ENCODE measurements at places on chromosomes 3 and 15.

DNA sequence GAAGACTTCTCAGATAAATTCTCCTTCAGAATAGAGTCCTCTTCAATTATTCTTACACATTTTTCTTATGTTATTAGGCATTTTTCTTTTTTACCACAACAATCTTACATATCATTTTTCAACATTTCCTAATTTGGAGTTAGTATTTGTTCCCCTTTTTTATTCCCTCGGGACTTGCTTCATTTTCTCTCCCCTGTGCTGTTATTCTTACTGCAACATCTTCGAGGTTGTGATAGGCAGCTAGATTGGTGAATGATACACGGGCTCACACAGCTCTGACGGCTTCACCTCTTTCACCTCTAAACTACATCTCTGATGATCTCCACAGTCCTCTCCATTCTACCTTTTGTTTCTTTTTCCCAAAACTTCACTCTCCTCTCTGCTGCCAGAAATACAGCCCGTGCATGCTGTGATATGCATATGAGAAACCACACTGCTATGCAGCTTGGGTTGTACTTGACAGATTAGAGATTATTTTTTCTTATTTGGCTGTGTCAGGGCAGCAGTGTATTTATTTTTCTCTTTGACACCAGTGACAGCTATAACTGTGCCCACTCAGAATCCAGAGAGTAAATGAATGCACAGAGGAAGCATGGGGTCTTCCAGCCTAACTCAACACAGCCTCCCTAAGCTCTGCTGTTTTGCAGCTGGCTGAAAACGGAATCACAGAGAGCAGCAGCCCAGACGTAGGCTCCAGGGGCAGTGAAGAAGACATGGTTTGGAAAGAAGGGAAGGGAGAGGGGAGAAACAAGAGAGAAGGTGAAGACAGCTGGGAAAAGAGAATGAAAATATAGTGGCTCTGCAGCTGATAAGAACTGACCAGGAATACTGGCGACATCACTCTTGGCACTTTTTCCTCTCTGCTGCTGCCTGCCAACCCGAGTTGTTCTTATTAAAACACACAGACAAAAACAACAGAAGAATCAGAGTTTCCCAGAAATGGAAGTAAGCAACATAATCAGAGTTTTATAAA is 61.8 kb downstream of the SLC9A9 start:
- DNase-seq = peak; percentile 40

- DNase-seq = no peak
These were observed 60.9 kb downstream of the MGLL start for GRCh38 chr3:127761441-127761801.

GRCh38 chr15:78306176-78306774 is 6.9 kb upstream of the SKIC8 start:
- DNase-seq = peak; percentile 94

DNA sequence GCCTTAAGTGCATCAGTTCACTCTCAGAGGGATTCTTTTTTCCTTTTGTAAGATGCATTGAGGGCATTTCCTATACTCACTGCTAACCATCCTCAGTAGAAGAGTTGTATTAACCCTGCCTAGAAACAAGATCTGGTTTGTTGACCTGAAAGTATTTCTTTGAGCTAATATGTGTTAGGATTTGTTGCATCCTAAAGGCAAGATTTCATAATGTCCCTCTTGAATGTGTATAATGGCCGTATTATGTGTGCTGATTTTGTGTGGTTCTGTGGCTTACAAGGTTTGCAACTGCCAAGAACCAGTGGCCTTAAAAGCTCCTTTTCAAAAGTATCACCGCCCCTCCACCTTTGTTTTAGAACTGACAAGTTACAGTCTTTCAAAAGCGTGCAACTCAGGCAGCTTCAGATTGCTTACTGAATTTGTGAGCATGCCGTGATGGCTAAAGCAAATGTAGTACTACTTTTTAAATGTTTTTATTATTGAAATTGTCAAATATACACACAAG is 182.0 kb upstream of the BHLHE40 start:
- no peak for DNase-seq

GRCh38 chr3:97872525-97873042 is 50.8 kb downstream of the CRYBG3 start:
- DNase-seq = no peak

- DNase-seq = no peak
These were observed 56.7 kb downstream of the PAK2 start for GRCh38 chr3:196796317-196796716.

DNA sequence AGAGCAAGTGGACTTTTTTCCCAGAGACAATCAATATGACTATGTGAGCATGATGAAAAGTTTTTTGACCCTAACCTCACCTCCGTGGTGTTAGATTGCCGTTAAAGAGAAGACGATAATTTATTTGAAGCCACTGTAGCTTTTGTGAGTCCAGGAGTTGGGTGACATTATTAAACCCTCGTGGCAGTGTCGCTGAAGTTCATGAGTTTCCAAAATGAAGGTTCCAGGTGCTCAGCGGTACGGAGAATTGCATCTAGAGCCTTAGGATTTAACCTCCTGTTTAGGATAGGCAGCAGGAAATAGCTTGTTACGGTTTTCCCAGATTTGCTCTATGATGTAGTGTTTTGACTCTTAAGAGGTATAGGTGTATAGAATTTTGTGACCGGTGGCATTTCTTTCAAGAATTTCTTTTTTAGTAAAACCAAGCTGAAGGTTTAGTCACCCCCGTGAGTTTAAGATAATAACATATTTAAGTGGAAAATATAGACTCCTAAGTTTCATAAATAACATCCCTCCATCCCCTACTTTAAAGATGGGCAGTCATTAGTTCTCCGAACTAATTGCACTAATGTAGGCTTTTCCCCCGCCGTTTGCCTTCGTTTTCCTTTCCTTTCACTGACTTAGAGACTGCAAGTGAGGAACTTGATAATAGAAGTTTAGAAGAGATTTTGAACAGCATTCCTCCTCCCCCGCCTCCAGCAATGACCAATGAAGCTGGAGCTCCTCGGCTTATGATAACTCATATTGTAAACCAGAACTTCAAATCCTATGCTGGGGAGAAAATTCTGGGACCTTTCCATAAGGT is 2.0 kb downstream of the SMC4 start:
- DNase-seq = peak; percentile 74

- no peak for DNase-seq
These were observed 3.6 kb downstream of the PDIA3 start for GRCh38 chr15:43749690-43750345.

GRCh38 chr3:143881095-143881494 is 32.8 kb upstream of the SLC9A9 start:
- peak; percentile 6 for DNase-seq

- DNase-seq = no peak
These were observed 34.9 kb downstream of the CCDC33 start for GRCh38 chr15:74270854-74271520.

GRCh38 chr3:125141596-125142419 is 70.7 kb downstream of the SLC12A8 start:
- DNase-seq = no peak

GRCh38 chr3:105328338-105328730 is 38.4 kb upstream of the ALCAM start:
- DNase-seq = no peak

GRCh38 chr15:80870893-80871292 is 91.7 kb downstream of the CEMIP start:
- DNase-seq = peak; percentile 88

DNA sequence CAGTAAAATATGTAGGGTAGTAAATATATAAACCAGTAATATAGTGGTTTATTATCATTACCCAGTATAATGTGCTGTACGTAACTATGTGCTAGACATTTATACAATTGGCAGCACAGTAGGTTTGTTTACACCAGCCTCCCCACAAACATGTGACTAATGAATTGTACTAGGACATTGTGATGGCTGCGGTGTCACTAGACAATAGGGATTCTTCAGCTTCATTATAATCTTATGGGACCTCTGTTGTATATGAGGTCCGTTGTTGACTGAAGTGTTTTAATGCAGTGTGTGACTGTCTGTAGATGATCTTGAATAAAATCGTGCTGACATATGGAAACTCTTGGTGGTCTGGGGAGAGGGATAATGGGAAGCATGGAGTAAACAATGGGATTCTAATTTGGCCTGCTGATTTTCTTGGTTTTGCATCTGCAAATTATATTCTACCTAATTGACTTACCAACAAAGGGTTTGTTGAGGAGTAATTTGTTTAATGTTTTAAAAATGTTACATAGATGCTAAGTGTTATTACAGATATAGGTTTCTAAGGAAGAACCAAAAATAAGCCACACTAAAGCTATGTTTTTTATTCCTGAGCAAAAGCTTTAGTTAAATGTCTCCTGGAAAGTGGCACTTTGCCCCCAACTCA is 496.5 kb upstream of the TBL1XR1 start:
- no peak for DNase-seq

DNA sequence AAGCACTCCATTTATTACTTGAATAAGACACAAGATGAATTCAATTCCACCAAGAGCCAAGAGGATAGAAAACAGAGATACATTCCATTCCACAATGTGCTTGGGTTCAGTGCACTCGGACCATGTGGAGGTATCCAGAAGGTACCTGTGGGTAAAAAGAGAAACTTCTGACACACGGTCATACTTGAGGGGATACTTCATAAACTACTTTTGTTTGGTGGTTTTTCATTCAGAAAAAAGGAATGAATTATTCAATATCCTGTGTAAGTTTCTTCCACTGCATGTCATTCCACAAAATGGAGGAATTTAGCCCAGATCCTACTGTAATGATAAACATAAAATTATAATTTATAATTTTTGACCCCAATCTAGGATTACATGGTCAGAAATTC is 5.7 kb downstream of the TM4SF1 start:
- no peak for DNase-seq

GRCh38 chr3:99246010-99246654 is 344.6 kb upstream of the DCBLD2 start:
- peak; percentile 62 for DNase-seq

DNA sequence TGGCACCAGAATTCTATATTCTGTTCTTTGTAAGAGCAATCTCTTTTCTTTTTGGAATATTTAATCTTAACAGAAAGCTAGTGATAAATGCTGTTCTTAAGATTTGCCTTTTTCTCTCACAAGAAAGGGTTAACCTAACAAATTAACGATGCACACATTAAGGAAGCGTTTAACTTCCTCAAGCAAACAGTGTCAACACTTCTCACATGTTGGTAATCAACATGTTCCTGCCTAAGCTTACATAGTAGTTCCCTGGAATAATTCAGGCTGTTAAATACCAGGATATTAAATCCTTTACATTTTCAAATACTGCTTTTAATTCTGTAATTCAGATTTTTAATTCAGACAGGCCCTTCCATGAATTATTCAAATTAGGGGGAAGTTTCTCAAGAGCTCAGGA is 67.4 kb upstream of the RPL35A start:
- DNase-seq = no peak

GRCh38 chr15:90262426-90262825 is 3.0 kb upstream of the NGRN start:
- no peak for DNase-seq

GRCh38 chr15:26772154-26773066 is at the start of gene GABRB3:
Gene GABRB3, minus strand, starts transcription at chr15:26773066.
- DNase-seq = no peak

DNA sequence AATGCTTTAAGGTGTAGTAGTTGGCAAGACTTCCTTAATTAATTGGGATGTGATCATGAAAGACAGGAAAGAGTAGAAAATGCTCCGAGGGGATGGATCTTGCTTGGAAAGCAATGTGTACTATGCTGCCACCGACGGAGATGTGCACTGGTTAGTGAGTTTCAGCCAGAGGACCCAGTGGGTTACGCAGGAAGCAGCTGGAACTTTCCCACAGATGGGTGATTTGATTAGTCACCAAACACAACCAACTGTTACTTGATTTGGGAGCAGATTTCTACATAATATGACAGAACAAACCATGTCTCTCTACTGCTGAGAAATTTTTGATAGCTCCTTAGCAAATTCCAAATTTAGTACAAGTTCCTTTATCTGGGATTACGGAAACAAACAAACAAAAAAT is 245.4 kb upstream of the MCTP2 start:
- DNase-seq = no peak

GRCh38 chr15:85406916-85407315 is 26.5 kb downstream of the AKAP13 start:
- DNase-seq = peak; percentile 75

GRCh38 chr3:45224824-45225464 is 1.1 kb downstream of the TMEM158 start:
- DNase-seq = peak; percentile 76

DNA sequence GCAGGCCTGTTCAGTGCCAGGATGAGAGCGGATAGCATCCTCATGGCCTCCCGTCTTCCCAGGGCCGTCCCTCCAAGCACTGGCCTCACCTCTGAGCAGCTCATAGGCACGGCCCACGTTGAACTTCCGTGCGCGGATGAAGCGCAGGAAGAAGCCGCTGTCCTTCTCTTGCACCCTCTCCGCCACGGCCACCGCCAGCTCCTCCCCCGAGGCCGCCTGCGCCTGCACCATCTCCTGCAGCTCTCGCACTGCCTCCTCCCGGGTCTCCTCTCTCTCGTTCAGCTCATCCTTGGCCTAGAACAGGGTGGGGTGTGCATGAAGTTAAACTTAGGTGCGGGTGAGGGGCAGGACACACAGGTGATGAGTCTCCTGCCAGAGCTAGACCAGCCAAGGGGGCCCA is 4.3 kb downstream of the RLBP1 start:
- no peak for DNase-seq

DNA sequence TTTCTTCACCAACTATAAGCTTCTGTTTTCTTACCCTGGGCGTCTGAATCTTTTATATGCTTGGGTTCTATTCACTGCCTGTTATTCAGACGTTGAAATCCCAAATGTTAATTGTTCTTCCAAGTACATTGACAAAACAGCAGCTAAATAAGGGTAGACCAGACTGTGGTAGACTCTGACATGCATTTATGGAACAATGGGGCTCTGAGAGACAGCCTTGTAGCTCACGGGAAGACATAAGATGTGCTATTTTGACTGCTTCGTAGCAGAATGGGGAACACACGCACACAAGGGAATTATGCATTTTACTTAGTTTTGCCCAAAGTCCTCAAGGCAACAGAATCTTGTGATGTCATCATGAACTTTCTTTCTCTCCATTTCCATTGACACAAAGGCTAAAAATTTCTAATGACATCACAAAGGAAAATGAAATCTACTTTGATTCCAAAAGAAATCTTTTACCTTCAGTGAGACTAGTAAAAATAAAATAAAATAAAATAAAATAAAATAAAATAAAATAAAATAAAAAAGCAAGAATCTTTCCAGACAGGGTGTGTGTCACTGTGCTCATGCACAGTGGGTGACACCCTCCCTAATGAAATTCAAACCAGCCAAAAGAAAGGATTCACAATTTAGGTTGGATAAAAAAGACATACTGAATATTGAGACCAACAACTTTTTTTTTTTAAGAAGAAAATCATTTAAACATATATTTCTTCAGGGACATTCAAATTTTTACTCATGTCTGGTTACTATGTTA is 346.6 kb downstream of the ZBTB20 start:
- DNase-seq = no peak

DNA sequence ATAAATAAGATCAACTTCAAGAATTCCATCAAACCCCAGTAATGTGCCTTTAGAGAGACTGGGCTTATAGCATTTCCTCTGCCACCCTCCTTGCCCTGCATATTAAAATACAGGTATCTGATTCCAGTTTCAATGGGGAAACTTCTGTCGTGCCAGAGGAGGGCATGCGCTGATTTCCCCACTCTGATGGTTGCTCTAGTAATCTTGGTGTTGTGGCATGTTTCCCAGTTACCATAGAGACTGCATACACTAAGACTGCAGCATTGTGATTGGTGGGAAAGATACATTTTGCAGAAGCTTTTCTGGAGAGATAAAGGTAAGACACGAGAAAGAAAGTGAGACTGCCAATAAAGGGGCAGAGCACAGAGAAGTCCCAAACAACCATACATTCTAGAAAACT is 225.6 kb downstream of the TIGIT start:
- peak; percentile 50 for DNase-seq
